ENCODE measurements at places on chromosomes 5 and 9. TPM values are rescaled to one million over a fixed set of nuclear protein-coding genes. Genes with fewer than 3 reads are reported as not detected.

The TUSC1 gene
- total RNA-seq, result not detected

The RXFP3 gene
- total RNA-seq, result not detected

The GPR150 gene
- total RNA-seq, result not detected

The UBQLN1 gene
- total RNA-seq, result 96.6 TPM

The IL3 gene
- not detected for total RNA-seq

The SH2D3C gene
- 3.4 TPM for total RNA-seq

The TICAM2 gene
- total RNA-seq, result 1.6 TPM

GRCh38 chr5:177465044-177465443, 8.4 kb downstream of the DBN1 start:
- no peak overlapping the region for H3K4me3 ChIP-seq
- H3K27ac ChIP-seq, result no peak overlapping the region
- no peaks in the 10 kb centered on the region for H3K27me3 ChIP-seq
- H3K4me1 ChIP-seq, result peaks cover 17% of the 10 kb centered on the region

- no peaks in the 10 kb centered on the region for H3K27me3 ChIP-seq
- peaks cover 10% of the 10 kb centered on the region for H3K4me1 ChIP-seq
- no peak for DNase-seq
- peaks cover 5% of the 10 kb centered on the region for H3K36me3 ChIP-seq
- no peak overlapping the region for H3K4me3 ChIP-seq
- H3K27ac ChIP-seq, result peak overlapping the region; percentile 51
These were observed 342.9 kb upstream of the RPS23 start for GRCh38 chr5:82620957-82621600.

- H3K27ac ChIP-seq, result no peak overlapping the region
- H3K4me1 ChIP-seq, result no peaks in the 10 kb centered on the region
- no peaks in the 10 kb centered on the region for H3K27me3 ChIP-seq
These were observed 17.9 kb downstream of the MIGA2 start for GRCh38 chr9:129054163-129054851.

DNA sequence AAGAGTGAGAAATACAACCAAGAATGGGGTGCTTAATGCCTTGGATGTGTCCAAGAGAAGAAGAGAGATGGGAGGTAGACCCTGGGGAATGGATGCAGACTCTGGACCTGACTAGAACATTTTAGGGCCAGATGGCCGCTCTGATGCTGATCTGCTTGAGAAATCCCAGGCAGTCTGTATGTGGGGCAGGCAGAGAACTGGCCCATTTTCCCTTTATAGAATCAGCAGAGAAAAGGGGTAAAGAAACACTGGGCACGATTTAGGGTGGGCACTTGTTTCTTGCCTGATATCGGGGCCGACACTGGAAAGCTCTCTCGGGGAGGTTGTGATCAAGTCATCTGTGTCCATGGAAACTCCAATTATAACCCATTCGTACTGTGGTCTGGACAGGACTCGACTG, 118.5 kb upstream of the FSTL4 start:
- no peaks in the 10 kb centered on the region for H3K4me1 ChIP-seq
- no peak overlapping the region for H3K27ac ChIP-seq
- H3K27me3 ChIP-seq, result peaks cover 16% of the 10 kb centered on the region
- DNase-seq, result no peak
- no peak overlapping the region for H3K4me3 ChIP-seq

DNA sequence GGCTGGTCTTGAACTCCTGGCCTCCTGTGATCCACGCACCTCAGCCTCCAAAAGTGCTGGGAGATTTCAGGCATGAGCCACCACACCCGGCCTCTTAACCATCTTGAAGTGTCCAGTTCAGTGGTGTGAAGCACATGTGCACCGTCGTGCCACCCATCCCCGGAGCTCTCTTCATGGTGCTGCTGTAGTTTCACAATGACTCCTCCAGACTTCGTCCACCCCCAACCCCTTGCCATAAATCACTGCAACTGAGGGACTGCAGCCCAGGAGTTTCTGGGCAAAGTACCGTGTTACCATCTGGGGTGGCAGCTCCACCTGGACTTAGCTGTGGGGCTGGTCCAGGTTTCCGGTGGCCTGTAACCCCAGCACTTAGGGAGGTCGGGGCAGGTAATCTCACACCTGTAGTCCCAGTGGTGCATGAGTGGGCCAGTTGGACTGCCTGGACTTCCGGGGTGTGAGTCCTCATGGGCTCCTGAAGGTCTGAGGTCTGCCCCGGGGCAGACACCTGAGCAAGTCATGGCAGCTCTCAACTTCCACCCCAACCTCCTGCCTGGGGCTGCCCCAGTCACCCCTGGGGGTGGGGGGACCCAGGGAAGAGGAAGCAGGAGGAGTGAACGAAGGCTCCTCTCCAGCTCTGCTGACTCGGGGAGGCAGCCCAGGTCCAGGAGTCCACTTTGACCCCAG, 6.6 kb upstream of the N4BP3 start:
- no peaks in the 10 kb centered on the region for H3K36me3 ChIP-seq
- H3K27me3 ChIP-seq, result no peaks in the 10 kb centered on the region
- no peak for DNase-seq
- peaks cover 8% of the 10 kb centered on the region for H3K4me1 ChIP-seq

GRCh38 chr5:12016159-12016746, 112.0 kb upstream of the CTNND2 start:
- no peak for DNase-seq
- no peaks in the 10 kb centered on the region for H3K36me3 ChIP-seq
- H3K27ac ChIP-seq, result no peak overlapping the region
- peaks cover 2% of the 10 kb centered on the region for H3K4me1 ChIP-seq

DNA sequence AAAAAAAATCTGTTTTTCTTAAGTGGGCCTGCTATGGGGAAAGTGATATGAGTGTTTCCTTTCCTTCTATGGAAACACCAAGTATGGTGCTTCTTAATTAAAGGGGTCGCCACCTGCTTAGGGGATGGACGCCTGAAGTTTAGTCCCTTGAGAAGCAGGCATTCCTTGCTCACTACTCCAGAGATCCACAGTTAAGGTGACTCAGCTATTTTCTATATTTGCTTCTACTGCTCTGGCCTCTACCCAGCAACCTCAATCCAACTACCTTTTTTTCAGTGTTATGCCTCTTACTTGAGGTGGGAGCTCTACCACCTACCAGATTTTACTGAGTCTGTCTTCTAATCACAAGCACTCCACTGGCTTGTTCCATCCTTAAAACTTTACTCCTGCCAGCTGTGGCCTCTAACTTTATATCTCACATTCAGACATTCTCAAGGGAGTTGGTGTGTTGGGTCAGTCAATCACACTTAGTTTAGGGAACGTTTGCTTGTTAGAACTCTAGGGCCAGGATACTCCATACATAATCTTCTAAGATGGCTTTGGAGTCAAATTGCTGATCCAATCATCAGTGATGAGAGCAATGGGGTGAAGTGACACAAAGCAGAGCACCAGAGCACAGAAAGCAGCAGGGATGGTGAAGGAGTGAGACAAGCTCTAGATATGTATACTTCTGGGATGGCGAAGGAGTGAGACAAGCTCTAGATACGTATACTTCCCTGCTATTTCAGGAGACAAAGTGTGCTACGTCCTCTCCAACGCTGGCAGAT, 708.1 kb downstream of the EFNA5 start:
- no peaks in the 10 kb centered on the region for H3K36me3 ChIP-seq
- peaks cover 14% of the 10 kb centered on the region for H3K4me1 ChIP-seq
- DNase-seq, result no peak
- no peak overlapping the region for H3K4me3 ChIP-seq
- H3K27me3 ChIP-seq, result no peaks in the 10 kb centered on the region

DNA sequence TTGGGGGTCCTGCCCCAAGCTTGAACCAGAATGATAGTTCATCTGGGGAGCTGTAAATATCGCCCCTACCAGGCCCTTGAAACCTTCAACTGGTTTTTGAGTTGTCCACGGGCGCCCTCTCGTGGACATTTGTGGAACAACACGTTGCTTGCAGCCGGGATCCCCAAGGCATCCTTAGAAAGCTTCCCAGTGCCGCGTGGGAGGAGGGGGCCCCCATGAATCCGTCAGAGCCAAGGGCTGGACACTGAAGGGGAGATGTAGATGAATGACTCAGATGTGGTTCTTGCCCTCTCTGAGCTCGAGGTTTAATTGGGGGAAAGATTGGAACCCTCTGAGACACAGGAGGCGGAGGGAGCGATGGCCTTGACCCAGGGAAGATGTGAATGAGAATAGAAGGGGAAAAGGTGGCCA, 31.8 kb upstream of the ORM1 start:
- no peaks in the 10 kb centered on the region for H3K27me3 ChIP-seq
- H3K4me1 ChIP-seq, result peaks cover 16% of the 10 kb centered on the region
- peak; percentile 51 for DNase-seq
- H3K4me3 ChIP-seq, result no peak overlapping the region

- no peaks in the 10 kb centered on the region for H3K36me3 ChIP-seq
- no peak overlapping the region for H3K4me3 ChIP-seq
- H3K4me1 ChIP-seq, result peaks cover 12% of the 10 kb centered on the region
- no peak for DNase-seq
These were observed 5.3 kb upstream of the CFAP95 start for GRCh38 chr9:69815313-69815712.

DNA sequence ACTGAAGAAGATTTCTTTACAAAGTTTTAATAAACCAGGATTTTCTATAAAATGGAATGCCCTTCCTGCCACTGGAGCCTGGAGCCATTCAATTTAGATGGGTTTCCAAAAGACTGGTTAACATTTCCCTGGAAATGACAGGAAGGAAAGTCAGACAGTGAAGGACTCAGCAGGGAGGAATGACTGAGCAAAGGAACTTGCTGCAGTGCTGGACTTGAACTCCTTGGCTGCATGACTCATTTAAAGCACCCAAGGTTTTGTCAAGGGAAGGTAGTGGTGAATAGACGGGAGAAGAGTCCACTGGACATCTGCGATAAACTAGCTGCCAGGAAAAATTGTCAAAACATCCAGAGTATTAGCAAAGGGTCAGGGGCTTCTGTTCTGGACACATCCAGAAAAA, 163.8 kb upstream of the SLC28A3 start:
- H3K27me3 ChIP-seq, result peaks cover 4% of the 10 kb centered on the region
- H3K4me1 ChIP-seq, result no peaks in the 10 kb centered on the region
- DNase-seq, result no peak
- H3K4me3 ChIP-seq, result no peak overlapping the region
- H3K27ac ChIP-seq, result no peak overlapping the region

- no peak for DNase-seq
- H3K4me1 ChIP-seq, result peaks cover 25% of the 10 kb centered on the region
- no peaks in the 10 kb centered on the region for H3K27me3 ChIP-seq
- no peak overlapping the region for H3K27ac ChIP-seq
These were observed 163.7 kb upstream of the GAS1 start for GRCh38 chr9:87111010-87111409.

DNA sequence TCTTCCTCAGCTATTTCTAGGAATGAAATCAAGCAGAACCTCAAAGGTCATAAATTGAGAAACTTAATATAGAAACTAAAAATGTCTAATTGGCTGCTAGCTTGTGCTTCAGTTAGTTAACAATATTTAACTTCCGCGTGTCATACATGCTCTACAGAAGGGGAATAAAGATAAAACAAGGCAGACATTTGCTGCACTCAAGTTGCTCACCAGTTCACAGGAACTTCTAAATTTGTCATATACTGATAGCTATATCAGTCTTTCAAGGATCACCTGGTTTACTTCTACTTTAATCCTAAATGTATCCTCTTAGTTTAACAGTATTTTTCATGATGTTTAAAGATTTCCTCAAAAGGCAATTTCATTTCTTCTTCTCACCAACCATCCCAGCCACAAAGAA, 8.4 kb downstream of the CCNH start:
- H3K4me3 ChIP-seq, result no peak overlapping the region
- H3K27me3 ChIP-seq, result no peaks in the 10 kb centered on the region
- H3K36me3 ChIP-seq, result peaks cover 46% of the 10 kb centered on the region
- no peaks in the 10 kb centered on the region for H3K4me1 ChIP-seq
- H3K27ac ChIP-seq, result no peak overlapping the region

DNA sequence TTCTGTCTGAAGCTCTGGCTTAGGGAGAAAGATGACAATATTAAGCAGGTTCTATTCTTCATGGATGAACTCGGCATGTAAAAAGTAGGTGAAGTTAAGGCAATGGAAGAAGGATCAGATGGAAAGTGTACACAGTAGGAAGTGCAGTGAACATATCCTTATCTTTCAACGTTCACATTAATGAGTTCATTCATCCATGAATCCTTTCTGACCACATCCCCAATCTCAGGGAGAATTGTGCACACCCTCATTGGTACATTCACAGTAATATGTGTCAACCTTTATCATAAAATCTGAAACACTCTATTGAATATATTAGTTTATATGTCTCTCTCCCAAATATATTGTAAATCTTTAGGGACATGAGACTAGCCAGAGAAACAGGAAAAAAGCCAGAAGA, 5.5 kb downstream of the GIN1 start:
- no peak overlapping the region for H3K4me3 ChIP-seq
- no peaks in the 10 kb centered on the region for H3K27me3 ChIP-seq
- H3K4me1 ChIP-seq, result peaks cover 13% of the 10 kb centered on the region
- H3K27ac ChIP-seq, result no peak overlapping the region
- no peak for DNase-seq

- H3K4me3 ChIP-seq, result no peak overlapping the region
- no peaks in the 10 kb centered on the region for H3K36me3 ChIP-seq
- H3K27me3 ChIP-seq, result peaks cover 25% of the 10 kb centered on the region
- no peak overlapping the region for H3K27ac ChIP-seq
These were observed 49.6 kb downstream of the BARX1 start for GRCh38 chr9:93905473-93906133.

DNA sequence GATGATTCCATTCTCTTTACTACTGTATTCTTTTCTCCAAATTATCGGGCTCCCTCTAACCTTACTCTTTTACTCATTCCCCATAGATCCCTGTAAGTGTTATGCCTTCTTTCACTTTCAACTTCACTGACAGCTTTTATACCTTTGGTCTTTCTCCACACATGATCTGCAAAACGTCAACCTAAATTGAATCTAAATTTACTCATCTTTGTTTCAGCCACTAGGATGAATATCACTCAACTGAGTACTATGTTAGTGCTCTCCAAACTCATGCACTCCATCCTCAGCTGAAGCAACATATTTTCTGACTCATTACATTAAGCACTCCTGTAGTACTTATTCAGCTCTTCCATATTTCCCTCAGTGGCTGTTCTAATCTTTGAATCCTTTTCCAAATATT, 133.4 kb downstream of the ADAMTS19 start:
- H3K27ac ChIP-seq, result no peak overlapping the region
- H3K4me1 ChIP-seq, result peaks cover 8% of the 10 kb centered on the region
- no peak for DNase-seq
- no peak overlapping the region for H3K4me3 ChIP-seq

- H3K4me3 ChIP-seq, result peak overlapping the region; percentile 90
- H3K27me3 ChIP-seq, result no peaks in the 10 kb centered on the region
- no peak for DNase-seq
- peak overlapping the region; percentile 97 for H3K27ac ChIP-seq
These were observed 676 bp downstream of the NOL6 start for GRCh38 chr9:33472881-33473615.

- H3K4me1 ChIP-seq, result peaks cover 26% of the 10 kb centered on the region
- peak; percentile 75 for DNase-seq
- no peaks in the 10 kb centered on the region for H3K36me3 ChIP-seq
These were observed at the start of gene PRR16 for GRCh38 chr5:120463991-120464626. Gene PRR16, plus strand, starts transcription at chr5:120464300.

- H3K27me3 ChIP-seq, result peaks cover 20% of the 10 kb centered on the region
- H3K27ac ChIP-seq, result no peak overlapping the region
- no peak overlapping the region for H3K4me3 ChIP-seq
These were observed 51.5 kb upstream of the HRH2 start for GRCh38 chr5:175606409-175606808.

- peaks cover 30% of the 10 kb centered on the region for H3K4me1 ChIP-seq
- H3K4me3 ChIP-seq, result no peak overlapping the region
These were observed 482.9 kb downstream of the AGTPBP1 start for GRCh38 chr9:85258823-85259370.
